Activated B cell treated with CpG ODN at 0.5 μM for 24 hours (primary cell): ENCODE measurements at places on chromosomes 5 and 9.

DNA sequence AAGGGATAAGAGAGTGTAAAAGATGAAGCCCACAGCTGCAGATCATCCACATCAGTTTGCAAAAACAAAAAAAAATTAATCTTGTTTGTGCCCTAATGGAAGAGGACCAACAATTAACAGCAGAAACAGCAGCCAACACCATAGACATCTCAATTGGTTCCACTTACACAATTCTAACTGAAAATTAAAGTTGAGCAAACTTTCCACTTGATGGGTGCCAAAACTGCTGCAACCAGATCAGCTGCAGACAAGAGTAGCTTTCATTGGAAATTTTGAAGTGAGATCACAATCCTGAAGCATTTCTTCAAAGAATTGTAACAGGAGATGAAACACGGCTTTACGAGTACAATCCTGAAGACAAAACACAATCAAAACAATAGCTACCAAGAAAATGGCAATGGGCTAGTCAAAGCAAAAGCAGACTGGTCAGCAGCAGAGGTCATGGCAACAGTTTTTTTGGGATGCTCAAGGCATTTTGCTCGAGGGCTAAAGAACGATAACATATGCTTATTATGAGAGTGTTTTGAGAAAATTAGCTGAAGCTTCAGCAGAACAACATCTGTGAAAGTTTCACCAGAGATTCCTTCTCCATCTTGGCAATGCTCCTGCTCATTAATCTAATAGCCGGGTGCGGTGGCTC, 4.1 kb upstream of the RBM27 start:
- no peak for DNase-seq

- peak; percentile 74 for DNase-seq
Observed at GRCh38 chr9:129174102-129174723, 3.8 kb downstream of the IER5L start.

GRCh38 chr9:137234758-137235423, 4.2 kb downstream of the SLC34A3 start:
- no peak for DNase-seq

DNA sequence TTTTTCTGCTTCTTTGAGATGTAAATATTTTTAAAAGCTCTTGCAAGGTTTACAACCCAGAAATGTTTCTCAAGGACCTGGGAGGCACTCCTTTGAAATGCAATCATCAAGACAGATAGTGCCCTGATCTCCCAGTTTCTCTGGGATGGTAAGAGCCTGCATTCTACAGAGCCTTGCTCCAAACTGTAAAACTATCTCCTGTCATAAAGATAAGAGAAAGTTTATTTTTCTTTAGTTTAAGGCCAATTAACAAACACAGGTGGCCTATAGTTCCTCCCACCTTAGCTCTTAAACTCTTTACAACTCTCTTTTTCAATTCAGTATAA, 1231.1 kb upstream of the NUDT12 start:
- no peak for DNase-seq
